Glutamatergic neuron (in vitro differentiated cells): ENCODE measurements at places on chromosomes 12 and 14. TPM values are rescaled to one million over a fixed set of nuclear protein-coding genes. Genes with fewer than 3 reads are reported as not detected.

SSTR1 gene
- total RNA-seq, result 8.2 TPM

APEX1 gene
- 265 TPM for total RNA-seq

DNA sequence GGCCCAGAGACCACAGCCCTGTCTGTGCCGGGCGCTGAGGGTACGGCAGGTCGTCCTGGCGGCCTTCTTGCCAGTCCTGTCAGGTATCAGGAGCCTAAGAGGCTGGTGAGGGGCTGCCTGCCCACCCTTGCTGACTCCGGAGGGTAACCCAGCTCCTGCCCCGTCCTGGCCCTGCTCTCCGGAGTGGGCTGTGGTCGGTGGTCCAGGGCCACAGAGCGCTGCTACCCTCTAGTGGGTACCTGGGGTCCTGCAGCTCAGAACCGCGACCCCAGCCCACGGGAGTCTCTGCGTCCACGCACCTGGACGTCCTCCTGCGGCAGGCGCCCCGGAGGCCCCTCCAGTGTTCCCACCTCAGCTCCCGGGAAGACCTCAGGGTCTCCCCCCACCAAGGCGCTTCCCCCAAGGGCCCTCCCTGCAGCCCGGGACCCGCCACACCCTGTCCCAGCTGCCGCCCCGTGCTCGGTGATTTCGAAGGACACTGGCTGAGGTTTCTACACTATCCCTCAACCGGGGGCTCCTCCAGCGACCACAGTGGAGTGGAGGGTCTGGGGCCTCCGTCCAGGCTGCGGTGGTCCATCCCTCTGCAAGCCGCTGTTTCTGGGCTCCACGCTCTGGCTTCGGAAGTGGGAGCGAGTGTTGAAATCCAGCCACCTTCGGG lies 75.9 kb upstream of the FBRSL1 start:
- peak; percentile 79 for DNase-seq

DNA sequence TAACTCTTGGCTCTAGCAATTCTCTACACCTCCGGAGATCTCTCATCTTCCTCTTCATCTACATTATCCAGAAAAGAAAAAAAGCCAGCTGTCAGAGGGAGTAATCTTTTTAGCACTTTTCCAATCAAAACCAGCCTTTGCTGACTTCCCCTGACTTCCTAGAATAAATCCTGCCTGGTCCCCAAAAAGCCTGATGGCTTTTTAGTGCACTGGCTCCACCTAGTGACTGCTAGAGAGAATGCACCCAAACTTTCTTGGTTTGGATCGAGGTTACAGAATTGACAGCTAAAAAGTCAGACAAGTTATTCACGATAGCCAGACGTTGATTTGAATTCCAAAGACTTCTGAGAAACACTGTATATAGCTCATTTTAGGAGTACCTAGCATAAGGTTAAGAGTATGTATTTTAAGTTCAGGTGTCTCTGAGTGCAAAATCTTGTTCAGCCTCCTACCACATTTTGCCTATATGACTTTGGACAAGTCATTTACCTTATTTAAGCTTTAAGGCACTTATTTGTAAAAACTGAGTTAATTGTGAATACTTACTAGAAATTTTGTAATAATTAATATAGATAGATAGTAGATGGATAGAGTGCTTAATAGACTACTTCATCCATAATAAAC lies 185.7 kb upstream of the GRIN2B start:
- DNase-seq, result peak; percentile 60

DNA sequence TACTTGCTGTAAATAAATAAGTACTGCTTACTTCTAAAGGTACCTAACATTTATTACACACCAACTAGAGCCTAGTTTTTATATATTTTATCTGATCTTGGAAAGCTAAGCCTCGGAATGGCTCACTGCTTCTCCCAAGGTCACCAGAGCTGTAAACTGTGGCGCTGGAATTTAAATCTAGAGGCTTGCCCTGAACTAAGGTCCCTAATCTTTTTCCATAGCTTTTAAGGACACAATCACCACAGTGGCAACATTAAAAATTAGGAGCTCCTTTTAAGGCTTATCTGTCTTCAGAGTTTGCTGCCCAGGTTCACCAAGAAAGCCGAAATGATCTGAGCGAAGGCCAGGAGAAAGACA lies 670 bp downstream of the CCNB1IP1 start:
- DNase-seq, result no peak

DNA sequence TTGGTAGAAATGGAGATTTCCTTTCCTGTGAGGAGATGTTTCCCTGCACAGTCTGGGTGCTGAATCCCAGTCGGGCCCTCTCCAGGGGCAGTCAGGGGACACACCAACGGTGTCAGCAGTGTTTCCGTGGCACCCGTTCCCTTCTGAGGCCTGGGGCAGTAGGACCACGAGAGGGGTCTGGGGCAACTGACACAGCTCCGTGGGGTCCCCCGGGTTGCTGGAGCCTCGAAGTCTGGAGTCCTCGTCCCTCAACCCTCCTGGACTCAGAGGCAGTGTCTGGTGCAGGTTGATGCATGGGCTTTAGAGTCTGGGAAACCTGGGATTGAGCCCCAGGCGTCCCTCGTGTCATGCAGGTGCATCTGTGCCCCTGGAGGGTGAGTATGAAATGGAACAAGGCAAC lies 327.3 kb downstream of the ADGRD1 start:
- no peak for DNase-seq

DNA sequence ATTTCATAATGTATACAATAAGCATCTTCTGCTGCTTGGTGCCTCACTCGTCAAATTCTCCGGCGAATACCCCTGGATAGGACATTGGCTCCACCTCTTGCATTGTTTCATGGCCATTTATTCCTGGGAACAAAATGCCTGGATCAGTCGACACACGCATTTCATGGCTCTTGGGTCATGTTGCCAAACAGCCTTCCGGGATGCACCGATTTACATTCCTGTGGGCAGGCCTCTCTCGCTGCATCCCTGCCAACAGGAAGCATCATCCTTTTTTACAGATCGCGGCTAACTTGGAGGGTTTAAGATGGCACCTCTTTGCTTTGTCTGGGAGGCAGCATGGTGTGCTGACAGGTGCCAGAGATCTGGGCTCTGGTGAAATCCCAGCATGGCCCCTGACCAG lies 32.7 kb upstream of the RIMBP2 start:
- DNase-seq, result no peak

GRCh38 chr14:28515571-28515970 lies 251.0 kb upstream of the FOXG1 start:
- DNase-seq, result no peak
